Neural progenitor cell (in vitro differentiated cells): ENCODE measurements at places on chromosomes 7 and 10.

DNA sequence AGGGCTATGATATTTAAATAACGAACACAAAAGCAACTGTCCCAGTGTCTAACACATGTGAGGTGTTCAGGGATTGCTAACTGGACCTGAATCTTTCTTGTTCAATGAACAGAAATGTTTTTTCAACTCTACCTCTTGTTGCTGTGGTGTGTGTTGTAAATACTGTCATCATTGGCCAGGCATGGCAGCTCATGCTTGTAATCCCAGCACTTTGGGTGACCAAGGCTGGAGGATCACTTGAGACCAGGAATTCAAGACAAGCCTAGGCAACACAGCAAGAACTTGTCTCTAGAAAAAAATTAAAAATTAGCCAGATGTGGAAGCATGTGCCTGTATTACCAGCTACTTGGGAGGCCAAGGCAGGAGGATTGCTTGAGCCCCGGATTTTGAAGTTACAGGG lies 1250.9 kb downstream of the TYW1 start:
- DNase-seq, result no peak

- no peak for DNase-seq
Observed at GRCh38 chr7:73717025-73717807, 2.3 kb downstream of the STX1A start.

GRCh38 chr7:83984076-83984475 lies 210.5 kb downstream of the SEMA3A start:
- no peak for DNase-seq

GRCh38 chr10:30637881-30638467 lies 8.4 kb upstream of the LYZL2 start:
- no peak for DNase-seq

DNA sequence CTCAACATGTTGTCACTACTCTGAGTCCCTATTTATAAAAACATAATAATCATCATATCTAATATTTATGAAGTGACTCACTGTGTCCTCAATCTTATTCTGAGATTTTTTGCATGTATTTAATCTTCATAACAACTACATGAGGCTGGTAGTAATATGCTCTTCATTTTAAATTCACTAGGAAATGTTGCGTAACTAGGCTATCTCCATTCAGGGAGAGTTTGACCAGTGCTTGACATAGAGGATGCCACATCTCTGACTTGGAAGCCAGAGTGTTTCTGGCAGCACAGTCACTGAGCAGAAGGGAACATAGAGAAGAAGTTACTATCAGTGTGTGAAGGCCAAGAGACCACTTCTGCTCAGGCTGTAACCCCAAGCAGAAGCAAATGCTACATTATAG lies 88.9 kb downstream of the FAM13C start:
- DNase-seq, result no peak

- no peak for DNase-seq
Observed at GRCh38 chr10:79393924-79394610, 46.8 kb downstream of the PPIF start.

DNA sequence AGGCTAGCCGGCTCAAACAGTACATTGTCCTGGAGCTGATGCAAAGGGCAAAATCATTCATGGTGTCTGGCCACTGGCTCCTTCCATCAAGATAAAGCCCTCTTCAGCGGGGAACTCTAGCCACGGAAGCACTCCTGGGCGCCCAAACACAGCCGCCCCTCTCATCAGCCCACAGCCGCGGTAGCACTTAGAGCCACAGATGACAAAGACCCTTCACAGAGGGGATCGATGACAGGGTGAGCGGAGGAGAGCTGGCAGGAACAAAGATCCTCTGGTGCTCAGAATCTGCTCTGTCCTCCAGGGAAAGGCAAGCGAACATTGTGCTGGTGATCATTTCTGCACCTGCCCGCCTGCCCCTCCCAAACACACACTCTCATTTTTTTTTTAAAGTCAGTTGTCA lies 222.2 kb upstream of the NRP1 start:
- peak; percentile 39 for DNase-seq

DNA sequence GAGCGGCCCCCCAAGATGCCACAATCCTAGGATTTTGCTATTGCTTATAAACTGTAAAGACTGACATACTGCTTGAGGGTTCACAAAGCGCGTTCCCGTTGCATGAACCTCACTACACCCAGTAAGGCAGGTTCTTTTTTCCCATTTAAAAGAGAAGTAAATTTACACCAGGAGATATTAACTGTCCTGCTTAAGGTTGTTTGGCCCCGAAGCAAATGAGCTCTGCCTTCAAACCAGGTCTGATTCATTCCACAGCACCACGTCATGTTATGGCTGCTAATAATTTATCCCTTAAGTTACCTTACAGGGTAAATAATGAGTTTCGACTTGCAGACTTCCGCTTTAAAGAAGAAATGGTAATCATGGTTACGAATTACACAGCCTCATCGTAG lies 559 bp upstream of the FKBP14 start:
- no peak for DNase-seq

DNA sequence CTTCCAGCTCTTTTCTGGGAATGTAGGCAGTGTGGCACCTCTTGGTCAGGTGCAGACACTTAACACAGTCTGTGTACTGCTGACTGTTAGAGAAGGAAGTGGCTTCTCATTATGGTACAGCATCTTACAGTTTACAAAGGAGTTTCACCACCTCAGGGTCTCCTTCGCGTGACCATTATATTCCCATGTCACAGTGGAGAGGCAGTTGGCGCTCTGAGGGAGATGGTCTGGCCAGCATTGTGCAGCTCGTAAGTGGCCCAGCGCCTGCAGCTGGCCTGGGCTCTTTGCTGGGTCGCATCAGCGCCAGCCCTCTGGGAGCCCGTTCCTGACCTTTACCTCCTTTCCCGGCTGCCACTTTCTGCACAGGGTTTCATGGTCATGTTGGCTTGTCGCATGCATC lies 15.4 kb downstream of the TSPAN15 start:
- no peak for DNase-seq

GRCh38 chr10:3881622-3882021 lies 96.6 kb upstream of the KLF6 start:
- DNase-seq, result no peak

DNA sequence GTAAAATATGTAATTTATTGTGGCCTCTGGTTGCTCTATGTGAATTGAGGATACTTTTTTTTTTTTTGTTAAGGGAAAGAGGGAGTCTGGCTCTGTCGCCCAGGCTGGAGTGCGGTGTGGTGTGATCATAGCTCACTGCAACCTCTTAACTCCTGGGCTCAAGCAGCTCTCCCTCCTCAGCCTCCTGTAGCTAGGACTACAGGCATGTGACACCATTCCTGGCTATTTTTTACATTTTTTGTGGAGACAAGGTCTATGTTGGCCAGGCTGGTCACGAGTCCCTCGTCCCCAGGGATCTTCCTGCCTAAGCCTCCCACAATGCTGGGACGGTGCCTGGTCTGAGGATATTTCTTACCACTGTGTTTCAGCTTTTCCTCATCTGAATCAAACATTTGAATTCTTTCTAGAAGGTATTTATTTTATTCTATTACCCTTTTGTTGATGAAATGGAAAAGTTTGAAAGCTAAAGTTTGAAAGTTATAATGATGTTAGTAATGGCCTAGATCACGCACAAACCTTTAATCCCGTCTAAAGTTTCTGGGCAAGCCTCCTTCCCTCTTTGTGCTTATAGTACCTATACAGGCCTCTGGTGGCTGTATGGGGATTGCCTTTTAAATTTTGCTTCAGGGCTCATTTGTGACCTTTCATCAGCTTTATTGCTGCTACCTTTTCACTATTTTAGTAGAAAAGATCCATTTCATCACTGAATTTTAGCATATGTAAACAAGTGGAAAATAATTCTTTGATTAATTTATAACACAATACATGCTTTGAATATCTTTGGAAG lies 2.0 kb downstream of the IFRD1 start:
- peak; percentile 56 for DNase-seq
